Heart right ventricle (tissue), 16 donors: ENCODE measurements at places on chromosomes 3 and 15. TPM values are rescaled to one million over a fixed set of nuclear protein-coding genes. Genes with fewer than 3 reads are reported as not detected.

Gene FBXW12
- total RNA-seq = not detected

Gene C3orf18
- total RNA-seq = 44.7 TPM

Gene ZNF502
- 3.7 TPM for total RNA-seq

Gene LMAN1L
- total RNA-seq = 11.4 TPM

GRCh38 chr3:9947025-9947995 is 4.9 kb downstream of the PRRT3 start:
- DNase-seq = peak; percentile 48

GRCh38 chr3:106691476-106691875 is 685.8 kb upstream of the CCDC54 start:
- no peak for DNase-seq

DNA sequence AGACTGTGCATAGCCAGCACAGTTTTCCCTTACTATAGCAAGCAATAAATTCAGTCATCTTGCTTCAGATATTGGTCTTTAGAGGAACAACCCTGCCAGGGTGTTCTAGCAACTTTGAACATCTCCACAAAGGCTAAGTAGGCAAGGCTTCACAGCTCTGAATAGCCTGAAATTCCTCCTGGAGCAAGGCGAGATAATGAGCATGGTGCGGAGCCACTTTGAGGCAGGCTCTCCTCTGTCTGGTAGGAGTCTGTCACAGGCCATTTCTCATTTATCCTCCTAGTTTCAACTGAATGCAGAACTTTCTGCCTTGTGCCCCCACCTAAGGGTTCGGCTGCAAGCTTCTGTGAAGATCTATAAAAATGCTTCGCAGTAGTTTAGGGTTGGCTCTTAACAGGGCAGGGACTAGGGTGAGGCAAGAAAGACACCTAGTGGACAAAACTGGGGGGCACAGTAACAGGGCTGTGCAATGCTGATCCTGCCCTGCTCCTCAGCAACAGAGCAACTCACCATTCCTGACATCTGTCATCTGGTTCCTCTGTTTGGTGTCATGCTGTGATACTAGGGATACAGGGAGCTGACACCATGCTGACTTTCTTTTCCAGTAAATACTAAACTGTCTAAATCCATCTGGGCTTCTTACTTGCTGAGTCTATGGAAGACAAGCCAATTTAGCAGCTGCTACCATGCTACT is 16.6 kb upstream of the EHHADH start:
- no peak for DNase-seq

DNA sequence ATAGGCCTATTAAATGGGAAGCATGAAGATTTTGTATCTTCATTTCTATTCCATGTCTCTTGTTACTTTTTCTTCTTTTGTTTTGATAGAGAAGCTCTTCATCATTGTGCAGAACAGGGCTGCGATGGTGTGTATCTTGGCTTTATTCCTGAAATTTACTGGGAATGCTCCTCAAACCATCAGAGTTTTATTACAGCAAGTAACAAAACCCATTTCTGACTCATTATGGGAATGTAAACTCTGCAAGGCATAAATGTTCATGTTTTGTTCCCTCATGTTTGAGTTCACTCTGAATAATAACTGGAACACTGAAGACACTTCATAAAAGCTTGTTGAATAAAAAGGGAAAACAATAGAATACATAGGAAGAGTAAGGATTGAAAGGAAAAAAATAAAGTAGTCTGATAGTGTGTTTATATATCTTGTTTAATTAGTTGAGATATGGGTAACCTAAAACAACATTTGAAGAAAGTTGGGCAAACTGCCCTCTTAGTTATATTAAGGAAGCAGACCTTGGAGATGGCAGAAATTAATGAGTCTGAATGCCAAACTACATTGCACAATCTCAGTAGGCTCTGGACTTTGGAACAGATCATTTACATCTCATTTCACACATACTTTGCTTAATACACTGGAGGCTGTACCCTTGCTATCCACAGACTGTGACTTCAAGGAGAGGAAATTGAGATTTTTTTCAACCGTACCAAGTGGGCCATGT is 521.5 kb downstream of the GRM7 start:
- no peak for DNase-seq

GRCh38 chr3:150421256-150421655 is 13.2 kb downstream of the TSC22D2 start:
- DNase-seq = no peak

DNA sequence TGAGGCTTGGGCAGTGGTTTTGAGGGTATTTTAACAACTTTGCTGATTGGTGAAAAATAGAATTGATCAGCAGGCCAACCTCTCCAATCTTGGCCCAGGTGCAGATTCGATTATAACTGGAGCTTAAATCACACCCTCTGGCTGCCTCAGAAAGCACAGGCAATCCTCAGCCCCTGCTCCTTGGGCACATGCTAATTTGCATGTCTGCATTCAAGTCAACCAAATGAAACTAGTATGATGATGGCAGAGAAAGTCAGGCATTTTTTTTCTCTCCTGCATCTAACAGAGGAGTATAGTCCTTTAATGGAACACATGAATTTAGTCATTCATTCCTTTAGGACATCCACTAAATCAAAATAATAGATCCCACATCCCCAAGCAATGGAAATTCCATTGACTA is 16.8 kb upstream of the NMNAT3 start:
- no peak for DNase-seq

- no peak for DNase-seq
Measured at GRCh38 chr3:64417816-64418215, 192.6 kb upstream of the PRICKLE2 start.
